NCI-H1048 (cell line): ENCODE measurements at places on chromosomes 13 and 19.

- no peak for DNase-seq
These were observed 29.3 kb downstream of the WDFY2 start for GRCh38 chr13:51613535-51613934.

DNA sequence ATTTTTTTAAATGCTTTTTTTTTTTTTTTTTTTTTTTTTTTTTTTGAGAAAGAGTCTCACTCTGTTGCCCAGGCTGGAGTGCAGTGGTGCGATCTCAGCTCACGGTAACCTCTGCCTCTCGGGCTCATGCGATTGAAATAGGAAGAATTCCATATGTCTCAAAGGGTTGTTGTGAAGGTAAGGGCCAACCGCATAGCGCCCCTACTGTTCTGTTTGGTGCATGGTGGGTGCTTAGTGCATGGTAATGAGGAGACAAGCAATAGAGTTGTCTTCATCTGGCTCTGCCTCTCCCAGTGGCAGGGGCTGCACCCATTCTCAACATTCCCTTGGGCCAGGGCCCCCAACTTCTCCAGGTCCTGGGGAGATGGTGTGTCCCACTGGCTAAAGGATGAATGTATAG, 68.7 kb downstream of the RASL11A start:
- DNase-seq: no peak

DNA sequence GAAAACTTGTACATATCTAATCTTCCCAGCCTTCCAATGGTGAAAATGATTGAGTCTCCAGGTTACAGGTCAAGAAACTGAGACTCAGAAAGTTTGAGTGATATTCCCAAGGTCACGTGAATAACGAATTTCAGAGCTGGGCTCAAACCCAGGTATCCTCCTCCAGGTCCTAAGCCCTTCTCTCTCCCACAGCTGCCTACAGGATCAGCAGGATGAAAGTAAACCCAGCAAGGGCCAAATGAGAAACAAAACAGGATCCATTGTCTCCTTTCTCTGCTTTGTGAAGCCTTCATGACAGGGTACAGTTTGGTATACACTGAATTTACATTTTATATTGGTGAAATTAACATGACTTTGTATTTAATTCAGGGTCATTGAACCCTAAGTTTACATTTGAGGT, 208.1 kb downstream of the RBM26 start:
- no peak for DNase-seq

DNA sequence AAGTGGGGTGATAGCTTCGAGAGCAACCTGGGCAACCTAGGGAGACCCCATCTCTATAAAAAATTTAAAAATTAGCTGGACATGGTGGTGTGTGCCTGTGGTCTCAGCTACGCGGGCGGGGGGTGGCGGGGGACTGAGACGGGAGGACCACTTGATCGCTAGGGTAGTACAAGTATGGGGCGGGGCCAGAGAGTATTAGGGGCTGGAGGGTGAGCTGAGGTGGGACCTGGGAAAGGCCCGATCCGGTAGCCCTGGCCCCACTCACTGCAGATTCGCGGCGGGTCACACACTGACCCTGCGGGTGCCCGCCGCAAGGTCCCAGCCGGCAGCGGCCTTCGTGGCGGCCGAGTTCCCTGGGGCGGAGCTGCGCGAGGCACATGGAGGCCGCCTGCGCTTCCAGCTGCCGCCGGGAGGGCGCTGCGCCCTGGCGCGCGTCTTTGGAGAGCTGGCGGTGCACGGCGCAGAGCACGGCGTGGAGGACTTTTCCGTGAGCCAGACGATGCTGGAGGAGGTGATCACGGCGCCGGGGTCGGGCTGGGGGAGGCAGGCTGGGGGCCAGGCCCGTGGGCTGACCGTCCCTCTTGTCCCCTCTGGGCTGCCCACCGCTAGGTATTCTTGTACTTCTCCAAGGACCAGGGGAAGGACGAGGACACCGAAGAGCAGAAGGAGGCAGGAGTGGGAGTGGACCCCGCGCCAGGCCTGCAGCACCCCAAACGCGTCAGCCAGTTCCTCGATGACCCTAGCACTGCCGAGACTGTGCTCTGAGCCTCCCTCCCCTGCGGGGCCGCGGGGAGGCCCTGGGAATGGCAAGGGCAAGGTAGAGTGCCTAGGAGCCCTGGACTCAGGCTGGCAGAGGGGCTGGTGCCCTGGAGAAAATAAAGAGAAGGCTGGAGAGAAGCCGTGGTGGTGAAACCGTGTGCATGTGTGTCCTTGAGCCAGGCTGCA, 2.0 kb upstream of the ARHGAP45 start:
- DNase-seq: no peak

GRCh38 chr19:41295499-41295898, 14.5 kb upstream of the CCDC97 start:
- no peak for DNase-seq

DNA sequence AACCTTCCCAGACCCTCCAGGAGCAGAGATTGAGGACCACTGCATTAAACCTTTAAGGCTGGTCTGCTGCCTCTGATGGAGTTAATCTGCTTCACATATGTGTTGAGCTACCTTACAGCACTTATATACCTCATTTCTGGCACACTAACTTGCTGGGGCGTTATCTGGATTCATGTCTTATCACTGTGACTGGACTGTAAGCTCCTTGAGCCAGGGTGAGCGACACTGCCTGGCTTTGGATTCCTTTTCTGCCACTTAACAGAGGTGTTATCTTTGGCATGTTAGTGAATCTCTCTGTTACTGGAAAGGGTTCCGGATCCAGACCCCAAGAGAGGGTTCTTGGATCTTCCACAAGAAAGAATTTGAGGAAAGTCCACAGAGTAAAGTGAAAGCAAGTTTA, 69.8 kb upstream of the RGCC start:
- no peak for DNase-seq

DNA sequence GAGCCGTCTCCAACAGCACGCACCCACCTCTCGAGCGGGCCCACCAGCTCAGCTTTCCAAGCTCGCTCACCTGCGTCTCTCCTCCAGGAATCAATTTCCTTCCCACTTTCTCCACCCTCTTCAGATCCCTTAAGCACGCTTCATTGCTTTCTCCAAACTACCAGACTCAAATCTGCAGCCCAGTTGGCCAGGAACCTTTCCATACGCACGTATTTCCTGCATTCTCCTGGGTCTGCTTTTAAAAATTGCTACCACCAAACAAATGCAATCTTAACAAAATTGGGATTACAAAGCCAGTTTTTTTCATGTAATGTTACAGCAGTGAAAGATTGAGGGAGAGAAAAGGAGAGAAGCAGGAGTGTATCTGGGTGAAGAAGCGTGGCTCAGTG, 1.5 kb downstream of the ENOX1 start:
- no peak for DNase-seq

DNA sequence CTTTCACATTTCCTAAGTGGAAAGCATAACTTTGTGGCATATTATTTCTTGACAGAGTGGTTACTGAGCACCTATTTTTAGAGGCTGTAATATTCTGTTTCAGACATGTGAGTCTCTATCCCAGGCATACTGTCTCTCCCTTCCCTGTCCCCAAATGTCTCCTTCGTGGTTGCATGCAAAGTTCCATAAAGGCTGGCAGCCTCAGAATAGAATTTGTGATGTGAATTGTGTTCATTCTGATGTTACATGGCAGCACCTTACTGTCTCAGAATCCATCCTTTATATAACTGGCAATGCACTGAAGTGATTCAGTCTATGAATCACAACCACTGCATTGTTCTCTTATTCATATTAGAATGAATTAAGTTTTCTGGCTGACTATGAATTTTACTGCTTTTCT, 89.0 kb upstream of the SLC7A1 start:
- DNase-seq: no peak

- no peak for DNase-seq
These were observed 1032.4 kb upstream of the MIR17HG start for GRCh38 chr13:90315061-90315460.

GRCh38 chr13:113414335-113414734, 39.0 kb downstream of the ADPRHL1 start:
- DNase-seq: no peak

- no peak for DNase-seq
These were observed 2.3 kb upstream of the MAP2K7 start for GRCh38 chr19:7901337-7901736.

DNA sequence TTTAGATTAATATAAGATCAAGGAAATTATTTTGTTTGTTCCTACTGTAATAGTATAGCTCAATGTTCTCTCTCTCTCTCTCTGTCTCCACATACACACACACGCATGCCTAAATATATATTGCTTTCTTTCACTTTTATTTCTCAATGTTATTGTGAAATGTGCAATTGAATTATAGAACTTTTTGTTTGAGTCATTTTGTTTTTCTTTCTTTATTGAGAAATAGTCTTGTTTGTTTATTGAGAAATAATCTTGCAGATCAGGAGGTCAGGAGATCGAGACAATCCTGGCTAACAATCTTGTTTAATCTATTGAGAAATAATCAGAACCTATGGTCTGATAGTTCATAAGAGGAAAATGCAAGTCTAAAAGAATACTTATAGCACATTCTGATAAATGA, 1581.3 kb downstream of the EFNB2 start:
- no peak for DNase-seq

DNA sequence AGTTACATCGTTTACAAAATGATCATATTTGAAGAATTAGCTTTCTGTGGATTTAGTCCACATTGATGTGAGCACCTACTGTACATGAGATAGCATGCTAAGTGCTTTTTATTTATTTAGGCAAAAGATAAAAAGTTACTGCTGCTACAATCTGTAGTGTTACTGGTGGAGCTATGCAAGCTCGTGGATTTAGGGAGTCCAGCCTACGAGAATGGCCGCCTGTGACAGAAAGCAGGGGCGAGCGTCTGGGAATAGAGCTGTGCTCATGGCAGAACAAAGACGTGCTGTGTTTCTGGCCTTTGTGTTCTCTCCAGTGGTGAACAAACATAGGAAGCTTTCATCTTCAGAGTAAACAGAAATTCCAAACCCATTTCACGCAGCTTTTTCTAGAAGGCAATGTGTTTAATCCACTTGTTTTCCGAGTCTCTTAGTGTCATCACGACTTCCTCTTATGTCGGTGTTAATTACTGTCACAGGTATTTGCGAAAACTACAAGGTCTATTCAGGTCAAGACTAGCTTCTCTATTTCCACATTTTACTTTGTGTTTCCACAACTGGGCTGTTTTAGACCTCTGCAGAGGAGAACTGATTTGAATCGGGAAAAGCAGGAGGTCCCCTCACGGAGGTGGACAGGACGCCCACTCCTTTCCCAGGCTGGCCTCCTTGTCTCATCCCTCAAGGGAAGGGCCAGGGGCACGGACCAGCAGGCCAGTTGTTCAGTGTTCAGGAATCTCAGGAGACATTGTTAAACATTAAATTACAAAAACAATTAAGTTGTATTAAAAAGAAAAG, 67.3 kb downstream of the ATP11A start:
- no peak for DNase-seq

- no peak for DNase-seq
These were observed 191.1 kb upstream of the GPR12 start for GRCh38 chr13:26951581-26952177.

- no peak for DNase-seq
These were observed 11.4 kb upstream of the MYCBP2 start for GRCh38 chr13:77338329-77338728.

GRCh38 chr13:105441051-105441750, 1094.3 kb downstream of the EFNB2 start:
- DNase-seq: no peak

DNA sequence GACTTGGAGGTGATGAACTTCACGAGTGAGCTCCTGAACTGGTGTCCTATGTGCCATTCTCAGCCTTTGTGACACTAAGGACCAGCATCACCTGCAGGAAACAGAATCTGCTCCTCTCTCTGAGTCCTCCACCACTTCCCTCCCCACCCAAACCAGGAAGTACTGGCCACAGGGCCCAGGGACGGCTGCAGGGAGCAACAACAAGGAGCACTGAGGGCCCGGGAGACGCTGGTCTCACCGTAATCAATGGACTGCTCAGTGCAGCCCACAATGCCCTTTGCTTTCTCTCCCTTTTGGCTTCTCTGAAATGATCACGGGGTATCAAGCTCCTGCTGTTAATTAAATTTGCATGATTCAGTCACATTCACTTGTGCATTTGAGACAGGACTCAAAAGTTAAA, 18.6 kb downstream of the PEPD start:
- no peak for DNase-seq
